ENCODE measurements at places on chromosomes 5 and 9.

DNA sequence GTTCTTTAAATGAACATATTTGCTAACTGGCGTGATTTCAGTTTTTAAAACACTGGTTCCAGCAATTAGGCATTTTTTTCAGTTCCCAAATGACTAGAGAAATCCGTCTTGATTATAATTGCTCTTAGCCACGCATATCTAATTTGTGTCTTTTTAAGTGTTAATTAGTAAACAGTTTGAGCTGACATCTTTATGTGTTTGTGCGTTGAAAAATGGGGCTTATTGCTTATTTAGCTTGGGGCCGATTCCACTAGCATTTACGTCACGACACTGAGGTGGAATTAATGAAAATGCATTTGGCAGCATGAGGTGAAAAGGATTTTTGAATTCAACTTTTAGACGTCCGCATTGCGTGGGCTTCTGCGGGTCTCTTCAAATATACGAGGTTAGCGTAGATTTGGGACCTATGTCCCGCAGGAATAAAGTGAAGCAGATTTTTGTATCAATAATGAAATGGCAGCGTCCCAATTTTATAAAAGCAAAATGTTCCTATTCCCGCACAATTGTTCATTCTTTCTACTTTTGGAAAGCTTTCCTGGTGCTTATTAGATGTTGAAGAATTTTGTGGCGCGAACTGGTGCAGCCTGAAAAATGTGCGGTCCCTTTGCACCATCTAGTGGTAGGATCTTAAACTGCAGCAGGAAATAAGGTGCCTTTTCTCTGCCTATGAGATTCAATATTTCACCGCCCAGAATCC lies 122.7 kb upstream of the LMX1B start:
- no peak for DNase-seq

DNA sequence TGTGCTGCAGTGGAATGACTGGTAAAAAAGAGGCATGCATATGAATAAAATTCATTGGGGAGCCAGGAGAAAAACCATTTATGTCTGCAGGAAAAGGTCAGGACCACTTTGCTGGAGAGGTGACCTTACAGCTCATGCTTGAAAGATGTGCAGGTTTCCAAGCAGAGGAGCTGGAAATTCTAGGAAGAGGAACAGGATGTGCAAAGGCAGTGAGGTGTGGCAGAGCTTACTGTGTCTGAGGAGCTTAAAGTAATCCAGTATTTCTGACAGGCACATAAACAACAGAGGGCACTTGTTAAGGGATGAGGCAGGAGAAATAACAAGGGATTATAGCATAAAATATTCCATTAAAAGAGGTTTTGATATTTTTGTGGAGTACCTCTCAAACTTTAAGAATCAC lies 203.2 kb downstream of the CD180 start:
- DNase-seq: no peak

GRCh38 chr5:91885291-91886265 lies 502.5 kb upstream of the ARRDC3 start:
- DNase-seq: no peak

DNA sequence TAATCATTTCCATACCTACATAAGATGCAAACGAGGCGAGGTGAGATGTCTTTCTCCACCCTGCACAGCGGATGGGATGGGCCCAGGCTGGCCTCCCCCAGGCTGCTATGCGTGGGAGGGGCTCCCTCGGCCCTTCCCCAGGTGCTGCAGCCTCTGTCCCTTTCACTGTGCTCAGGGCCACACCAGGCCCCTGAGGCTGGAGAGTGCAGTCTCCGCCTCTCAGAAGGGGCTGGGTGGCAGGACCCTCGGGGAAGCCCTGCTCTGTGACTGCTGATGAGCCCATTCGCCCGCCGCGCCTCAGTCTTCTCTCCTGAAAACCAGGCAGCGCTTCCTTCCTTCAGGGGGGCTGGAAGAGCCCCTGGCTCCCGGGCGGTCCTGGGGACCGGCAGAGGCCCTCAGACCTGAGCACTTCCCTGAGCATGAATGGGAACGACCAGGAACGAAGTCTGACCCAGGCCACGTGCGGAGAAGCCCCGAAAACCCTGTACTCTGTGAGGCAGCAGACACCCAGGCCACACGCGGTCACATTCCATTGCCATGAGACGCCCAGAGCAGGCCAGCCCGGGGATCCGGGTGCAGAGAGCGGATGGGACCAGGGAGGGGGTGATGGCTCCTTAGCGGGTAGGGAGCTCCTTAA lies 21.9 kb upstream of the NOTCH1 start:
- no peak for DNase-seq

DNA sequence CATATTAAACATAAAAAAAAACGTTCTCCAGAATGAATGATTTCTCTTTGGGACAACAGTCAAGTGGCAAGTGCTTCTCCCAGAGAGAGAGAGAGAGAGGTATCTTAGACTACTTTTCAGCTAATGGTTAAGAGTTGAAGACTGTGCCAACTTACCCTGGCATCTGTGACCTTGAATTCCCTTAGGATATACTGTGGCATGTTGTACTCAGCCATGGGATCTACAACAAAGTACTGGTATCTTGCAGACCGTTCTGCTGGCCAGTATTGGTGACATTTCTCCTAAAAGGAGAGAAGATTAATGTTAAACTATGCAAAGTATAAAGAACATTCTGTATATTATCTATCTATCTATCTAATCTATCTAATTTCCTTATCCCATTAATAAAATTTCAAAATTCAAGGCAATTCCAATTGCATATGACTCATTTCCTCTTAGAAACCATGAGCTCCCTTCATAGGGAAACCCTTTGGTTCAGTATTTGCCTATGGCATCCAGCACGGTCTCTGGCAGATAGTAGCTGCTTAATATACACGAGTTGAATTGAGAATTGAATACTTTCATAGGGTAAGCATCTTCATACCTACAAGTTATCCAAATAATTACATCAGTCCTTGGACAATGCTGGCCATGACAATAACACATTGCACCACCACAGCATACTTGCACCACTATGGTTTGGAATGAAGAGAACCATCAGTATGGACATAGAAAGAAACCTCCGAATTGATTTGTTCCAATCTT lies 539.4 kb upstream of the DMAC1 start:
- DNase-seq: no peak

GRCh38 chr9:107931071-107931715 lies 441.6 kb upstream of the KLF4 start:
- DNase-seq: no peak

- DNase-seq: no peak
Observed at GRCh38 chr5:10489810-10490426, 48.2 kb downstream of the ROPN1L start.

- no peak for DNase-seq
Observed at GRCh38 chr9:81649475-81650240, 39.7 kb downstream of the TLE1 start.

DNA sequence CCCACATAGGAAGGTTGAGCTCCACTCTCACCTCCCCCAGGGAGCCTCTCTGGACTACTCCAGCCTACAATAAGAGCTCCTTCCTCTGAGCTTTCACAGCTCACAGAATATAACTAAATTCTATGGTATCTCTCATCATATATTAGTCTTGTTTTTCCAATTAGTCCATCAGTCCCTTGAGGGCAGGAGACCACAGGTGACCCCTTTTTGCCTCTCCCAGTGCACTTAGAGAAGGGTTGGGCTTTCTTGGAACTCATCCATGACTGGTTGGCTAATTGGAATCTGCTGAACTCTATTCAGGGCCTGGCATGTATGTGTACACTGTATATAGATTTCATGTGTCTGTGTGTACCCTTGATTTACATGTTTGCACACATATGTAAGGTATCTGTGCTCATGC lies 50.4 kb upstream of the ARAP3 start:
- DNase-seq: no peak
